Pulmonary artery endothelial cell (primary cell): ENCODE measurements at places on chromosomes 13 and 19. TPM values are rescaled to one million over a fixed set of nuclear protein-coding genes. Genes with fewer than 3 reads are reported as not detected.
A peak's percentile ranks its signal among the peaks of the same experiment; 100 is the strongest.

GPR4 gene
- 4.0 and 5.7 TPM in 2 replicates for total RNA-seq

MAB21L1 gene
- total RNA-seq: under 0.01 TPM in 1 of 2 replicates, not detected in the other

SIRT6 gene
- 11.4 and 14.2 TPM in 2 replicates for total RNA-seq

DAND5 gene
- 0.07 TPM in 1 of 2 replicates, not detected in the other for total RNA-seq

SBK2 gene
- total RNA-seq: not detected in 2 replicates

DNA sequence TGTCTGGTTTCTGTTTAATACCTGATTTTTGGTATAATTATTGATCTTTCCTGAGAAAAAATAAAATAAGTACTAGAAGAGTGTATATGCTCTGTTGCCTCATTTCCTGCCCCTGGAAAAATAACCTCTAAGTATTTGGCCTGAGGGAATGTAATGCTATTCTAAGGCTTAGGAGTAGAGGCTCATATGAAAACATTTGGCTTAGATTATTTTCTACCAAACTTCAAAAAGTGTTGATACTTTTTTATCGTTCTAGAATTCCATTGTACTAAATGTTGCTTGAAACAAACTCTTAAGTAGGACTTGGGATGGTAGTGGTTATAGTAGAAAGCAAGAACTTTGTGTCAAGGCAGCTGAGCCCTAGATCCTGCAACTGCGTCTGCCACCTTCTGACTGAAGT, 57.8 kb downstream of the COG3 start:
- no peak for DNase-seq

GRCh38 chr13:27125357-27126282, 46.0 kb downstream of the USP12 start:
- DNase-seq: no peak

DNA sequence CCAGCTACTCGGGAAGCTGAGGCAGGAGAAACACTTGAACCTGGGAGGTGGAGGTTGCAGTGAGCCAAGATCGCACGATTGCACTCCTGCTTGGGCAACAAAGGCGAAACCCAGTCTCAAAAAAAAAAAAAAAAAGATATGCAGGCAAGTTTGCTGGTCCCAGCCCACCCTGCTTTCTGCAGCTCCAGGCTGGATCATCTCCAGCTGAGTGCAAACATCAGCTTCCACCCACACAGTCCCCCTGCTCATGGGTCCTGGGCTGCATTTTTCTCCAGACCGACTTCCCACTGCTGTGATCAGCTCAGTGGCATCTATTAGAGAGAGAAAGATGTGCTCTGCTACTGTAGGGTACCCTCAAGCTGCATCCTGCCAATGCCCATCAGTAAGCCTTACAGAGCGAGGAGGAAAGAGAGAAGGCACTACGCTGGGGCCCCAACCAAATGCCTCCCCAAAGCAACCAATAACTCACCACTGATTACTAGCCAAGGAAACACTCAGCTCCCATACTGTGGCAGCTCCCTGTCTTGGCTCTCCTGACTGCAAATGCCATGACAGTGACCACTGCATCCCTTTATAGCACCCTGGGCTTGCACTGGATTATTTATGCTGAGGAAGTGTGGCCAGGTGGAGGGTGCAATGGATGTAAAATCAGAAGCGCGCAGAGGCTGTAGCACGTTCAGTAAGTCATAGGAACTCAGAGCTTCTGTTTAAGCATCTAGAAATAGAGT, 170.9 kb upstream of the ZNF507 start:
- DNase-seq: no peak

DNA sequence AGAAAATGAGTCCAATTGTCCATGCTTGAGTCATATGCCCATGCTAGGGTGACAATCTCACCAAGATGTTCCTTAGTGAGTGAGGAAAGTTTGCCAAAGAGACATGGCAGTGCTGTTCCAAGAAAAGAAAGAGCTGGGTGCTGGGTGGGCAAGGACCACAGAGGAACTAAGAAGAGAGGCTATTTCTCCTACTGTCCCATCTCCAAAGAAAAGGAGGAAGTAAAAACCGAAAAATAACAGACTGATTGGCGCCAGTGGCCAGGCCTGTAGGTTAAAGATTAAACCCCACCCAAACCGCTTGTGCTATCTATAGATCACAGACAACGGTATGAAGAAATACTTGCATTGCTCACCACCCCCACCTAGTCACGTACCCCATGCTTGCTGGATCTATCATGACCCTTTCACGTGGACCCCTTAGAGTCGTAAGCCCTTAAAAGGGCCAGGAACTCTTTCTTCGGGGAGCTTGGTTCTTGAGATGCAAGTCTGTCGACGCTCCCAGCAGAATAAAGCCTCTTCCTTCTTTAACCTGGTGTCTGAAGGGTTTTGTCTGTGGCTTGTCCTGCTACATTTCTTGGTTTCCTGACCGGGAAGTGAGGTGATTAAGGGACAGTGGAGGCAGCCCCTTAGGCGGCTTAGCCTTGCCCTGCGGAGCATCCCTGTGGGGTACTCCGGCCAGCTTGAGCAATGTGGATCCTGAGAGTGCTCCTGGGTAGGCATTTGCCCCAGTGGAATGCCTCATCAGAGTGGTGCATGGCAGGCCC, 606.5 kb downstream of the UQCRFS1 start:
- no peak for DNase-seq

DNA sequence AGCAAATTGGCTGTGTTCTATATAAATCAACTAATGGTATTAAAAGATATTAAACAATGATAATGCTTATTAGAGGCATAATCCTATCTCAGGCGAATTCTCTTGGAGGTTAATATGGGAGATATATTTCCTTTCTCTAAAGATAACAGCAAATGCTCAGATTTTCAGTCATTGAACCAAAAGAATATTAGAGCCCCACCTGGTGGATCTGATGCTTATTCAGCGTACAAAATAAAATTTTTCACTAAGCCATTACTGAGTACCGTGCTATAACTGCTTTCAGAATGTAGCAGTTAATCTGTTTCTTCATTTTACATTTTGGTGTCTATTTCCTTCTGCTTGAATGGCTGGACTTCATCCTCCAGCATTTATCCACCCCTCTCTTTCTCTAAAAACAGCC, 143.3 kb upstream of the IPO5 start:
- no peak for DNase-seq

- no peak for DNase-seq
Measured at GRCh38 chr13:59425211-59425741, 738.5 kb downstream of the DIAPH3 start.

GRCh38 chr19:53853707-53854106, 14.0 kb upstream of the MYADM start:
- no peak for DNase-seq

GRCh38 chr19:45142726-45143110, 18.1 kb downstream of the NKPD1 start:
- no peak for DNase-seq

- no peak for DNase-seq
Measured at GRCh38 chr19:32876919-32877285, 7.3 kb upstream of the SLC7A9 start.

DNA sequence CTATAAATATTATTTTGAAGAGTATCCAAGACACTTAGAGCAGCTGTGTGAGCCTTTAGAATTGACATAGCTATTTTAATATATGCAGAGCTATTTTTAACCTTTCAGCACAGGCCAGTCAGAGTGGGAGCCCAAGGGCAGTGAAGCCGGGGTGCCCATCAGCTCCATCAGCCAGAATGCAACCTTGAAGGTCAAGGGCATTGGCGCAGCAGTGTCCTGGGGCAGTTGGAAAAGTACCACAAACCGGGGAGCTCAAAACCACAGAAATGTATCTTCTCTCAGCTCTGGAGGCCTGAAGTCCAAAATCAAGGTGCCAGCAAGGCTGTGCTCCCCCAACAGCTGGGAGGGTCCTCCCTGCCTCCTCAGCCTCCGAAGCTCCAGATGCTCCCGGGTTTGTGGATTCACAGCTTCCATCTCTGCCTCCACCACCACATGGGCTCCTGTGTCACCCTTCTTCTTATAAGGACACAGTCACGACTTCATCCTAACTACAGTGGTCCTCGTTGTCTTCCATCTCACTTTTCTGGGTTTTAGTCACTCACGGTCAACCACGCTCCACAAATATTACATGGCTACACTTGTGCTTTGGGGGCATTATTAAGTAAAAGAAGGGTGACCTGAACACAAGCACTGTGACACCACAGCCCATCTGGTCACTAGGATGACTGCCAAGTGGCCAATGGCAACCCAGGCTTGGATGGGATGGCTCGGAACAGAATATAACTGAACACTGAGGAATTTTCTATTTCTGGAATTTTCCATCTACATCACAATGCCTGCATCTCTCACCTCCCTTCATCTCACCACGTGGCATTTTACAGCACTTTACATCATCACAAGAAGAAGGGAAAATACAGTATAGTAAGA, 15.9 kb upstream of the GAS6 start:
- DNase-seq: no peak

DNA sequence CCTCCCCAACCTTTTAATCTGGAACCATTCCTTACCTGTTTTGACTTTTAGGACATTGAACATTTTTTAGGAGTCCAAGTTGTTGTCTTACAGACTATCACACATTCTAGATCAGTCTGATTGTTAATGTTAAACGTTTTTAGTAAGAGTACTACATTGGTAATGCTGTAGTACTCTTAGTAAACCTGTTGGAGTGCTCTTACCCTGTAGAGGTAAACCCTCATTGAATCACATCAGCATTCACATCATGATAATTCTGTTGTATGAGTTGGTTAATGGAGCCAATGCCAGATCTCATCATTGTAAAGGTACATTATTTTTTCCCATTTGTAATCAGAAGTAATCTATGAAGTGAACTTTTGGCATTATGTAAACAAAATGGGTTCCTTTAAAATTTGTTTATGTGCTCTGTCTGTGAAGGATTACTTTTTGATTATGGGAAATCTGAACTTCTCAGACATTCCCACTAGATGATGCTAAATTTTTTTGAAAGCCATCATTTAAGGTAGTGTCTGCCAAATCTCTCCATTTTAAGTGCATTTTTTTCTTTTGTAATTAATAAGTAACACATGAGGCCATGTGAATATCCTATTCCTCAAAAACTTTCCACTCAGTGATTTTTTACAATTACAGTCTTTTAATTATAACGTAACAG, 55.2 kb downstream of the VWA8 start:
- no peak for DNase-seq

DNA sequence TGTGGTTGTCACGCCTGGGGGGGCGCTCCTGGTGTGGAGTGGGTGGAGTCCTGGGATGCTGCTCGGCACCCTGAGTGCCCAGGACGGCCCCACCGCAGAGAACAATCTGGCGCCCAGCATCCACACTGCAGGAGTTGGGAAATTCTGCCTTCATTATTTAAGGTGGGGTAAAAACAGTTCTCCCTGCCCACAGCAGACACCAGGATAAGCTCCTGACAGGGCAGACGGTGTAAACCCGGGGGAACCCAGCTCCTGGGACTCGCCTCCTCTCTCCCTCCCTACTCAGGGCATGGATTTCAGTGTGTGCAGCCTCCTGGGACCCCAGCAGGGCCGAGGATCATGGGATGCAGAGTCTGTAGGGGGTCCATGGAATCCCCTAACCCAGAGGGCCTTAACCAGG, 7.7 kb upstream of the WDR18 start:
- DNase-seq: no peak

DNA sequence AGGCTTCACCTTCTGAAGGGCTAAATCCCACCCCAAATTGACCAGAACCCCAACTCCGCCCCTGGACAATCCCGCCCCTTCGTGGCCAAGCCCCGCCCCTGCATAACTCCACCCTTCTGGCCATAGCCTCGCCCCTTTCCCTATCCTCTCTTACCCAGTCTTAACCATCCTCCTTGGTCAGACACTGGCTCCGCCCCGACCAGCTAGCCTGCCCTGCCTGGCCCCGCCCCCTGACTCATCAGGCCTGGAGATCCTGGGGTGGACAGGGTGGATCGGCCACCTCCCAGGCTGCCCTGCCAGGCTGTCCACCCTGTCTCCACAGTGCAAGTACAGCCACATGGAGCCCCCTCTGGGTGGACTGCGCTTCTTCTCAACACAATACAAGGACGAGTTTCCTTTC, 8.0 kb upstream of the ZNF358 start:
- peak; percentile 50 for DNase-seq

DNA sequence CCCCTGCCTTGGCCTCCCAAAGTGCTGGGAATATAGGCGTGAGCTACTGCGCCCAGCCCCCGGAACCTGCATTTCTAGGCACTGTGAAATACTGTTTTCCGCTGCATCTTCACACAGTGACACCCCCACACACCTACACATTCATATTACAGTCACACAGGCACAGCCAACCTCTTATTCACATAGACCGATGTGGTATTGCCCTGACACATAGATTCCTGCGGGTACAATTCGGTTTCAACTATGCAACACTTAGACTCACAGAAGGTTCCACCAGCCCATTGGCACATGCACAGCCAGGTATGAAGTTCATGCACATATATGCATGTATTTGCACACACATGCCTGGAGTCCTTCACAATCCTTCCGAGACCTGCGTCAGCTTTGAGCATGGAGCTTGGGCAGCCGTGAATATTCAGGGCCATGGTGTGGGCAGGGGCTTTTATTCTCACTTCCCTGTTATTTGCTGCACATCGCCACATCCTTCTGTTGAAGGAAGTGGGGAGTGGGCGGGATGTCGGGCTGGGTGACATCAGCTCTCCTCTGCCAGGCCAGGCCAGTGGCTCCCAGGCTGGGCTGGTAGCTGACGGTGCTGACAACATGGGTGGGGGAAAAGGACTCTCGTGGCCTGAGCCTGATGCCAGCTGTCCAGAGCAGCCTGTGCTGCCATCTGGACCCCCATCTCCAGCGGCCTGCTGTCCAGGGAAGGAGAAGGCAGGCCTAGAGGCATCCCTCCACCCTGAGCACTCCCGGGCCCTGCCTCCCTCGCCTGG, 5.4 kb upstream of the CDC37 start:
- no peak for DNase-seq

- DNase-seq: no peak
Measured at GRCh38 chr19:34096020-34096915, 76.0 kb upstream of the LSM14A start.

DNA sequence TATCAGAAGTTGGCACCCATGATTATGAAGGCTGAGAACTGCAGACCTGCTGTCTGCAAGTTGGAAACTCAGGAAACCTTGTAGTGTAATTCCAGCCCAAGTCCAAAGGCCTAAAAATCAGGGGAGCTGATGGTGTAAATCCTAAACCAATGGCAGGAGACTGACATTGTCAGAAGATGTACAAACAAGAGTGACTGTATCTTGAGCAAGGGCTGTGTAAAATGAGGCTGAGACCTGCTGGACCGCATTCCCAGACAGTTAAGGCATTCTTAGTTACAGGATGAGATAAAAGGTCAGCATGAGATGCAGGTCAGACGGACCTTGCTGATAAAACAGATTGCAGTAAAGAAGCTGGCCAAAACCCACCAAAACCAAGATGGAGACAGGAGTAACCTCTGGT, 147.7 kb downstream of the COG6 start:
- no peak for DNase-seq

DNA sequence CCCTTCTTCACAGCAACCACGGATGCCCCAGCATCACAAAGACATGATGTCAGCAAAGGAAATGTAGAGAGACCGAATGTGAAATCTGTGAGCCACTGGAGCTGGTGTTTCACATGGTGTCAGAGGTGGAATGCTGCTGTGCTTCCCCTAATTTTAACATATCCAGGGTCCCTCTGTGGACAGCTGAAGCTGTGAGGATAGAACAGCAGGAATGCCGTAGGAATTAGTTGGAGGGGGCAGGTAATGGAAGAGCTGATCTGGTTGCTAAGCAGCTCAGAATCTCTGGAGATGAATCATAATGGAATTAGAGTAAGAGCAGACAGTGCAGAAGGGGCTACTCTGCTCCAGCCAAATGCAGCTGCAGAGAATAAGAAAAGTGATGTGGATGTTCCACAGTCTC, 68.9 kb upstream of the ZNF835 start:
- DNase-seq: no peak
